ENCODE measurements at places on chromosomes 5 and 9.

GRCh38 chr5:65978251-65978650 lies 51.9 kb downstream of the ERBIN start:
- DNase-seq, result no peak

DNA sequence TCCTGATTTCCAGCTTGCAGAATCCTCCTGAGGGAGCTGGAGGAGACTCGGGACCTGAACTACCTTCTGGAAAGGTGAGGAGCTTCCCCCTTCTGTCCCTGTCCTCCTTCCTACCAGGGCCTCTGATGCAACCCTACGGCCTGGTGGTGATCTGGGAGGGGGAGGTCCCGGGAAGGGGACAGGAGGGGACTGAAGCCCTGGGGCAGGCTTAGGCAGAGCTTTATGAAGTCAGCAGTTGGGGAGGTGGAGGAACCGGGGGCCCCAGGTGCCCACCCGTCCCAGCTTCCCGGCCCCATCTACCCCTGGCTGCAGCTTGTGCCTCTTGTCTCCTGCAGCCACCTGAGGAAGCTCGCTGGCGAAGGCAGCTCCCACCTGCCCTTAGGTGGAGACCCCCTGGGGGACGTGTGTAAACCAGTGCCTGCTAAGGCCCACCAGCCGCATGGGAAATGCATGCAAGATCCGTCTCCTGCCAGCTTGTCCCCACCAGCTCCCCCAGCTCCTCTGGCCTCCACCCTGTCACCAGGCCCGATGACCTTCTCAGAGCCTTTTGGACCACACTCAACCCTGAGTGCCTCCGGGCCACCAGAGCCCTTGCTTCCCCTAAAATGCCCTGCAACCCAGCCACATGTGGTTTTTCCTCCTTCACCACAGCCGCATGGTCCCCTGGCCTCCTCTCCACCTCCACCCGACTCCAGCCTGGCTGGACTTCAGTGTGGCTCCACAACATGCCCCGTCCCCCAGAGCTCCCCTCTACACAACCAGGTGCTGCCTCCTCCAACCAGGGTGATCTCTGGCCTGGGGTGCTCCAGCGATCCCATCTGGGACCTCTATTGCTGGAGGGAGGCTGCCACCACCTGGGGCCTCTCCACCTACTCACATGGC lies 2.1 kb downstream of the SPATA31E1 start:
- no peak for DNase-seq

GRCh38 chr9:133125941-133126696 lies 5.1 kb upstream of the RALGDS start:
- no peak for DNase-seq

GRCh38 chr9:7185612-7186011 lies 427.8 kb downstream of the KDM4C start:
- peak; percentile 92 for DNase-seq

DNA sequence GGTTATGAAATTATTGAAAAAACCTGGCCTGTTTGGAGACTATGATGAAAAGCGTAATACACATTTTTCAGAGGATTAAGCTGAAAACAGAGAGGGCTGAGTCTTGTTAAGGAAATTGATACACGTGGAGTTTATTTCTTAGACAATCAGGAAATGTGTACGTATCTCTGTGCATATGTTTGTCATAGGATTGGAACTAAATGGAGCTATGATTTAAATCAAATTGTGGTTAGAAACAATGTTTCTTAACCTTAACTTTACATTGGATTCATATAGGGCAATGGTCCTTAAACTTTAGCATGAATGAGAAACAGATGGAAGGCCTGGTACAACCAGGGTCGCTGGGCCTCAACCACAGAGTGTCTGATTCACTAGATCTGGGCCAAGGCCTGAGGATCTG lies 451.6 kb downstream of the CDH18 start:
- DNase-seq, result no peak

- DNase-seq, result no peak
These were observed 187.7 kb downstream of the CACNA1B start for GRCh38 chr9:138065287-138065686.

- DNase-seq, result no peak
These were observed 30.0 kb upstream of the RECK start for GRCh38 chr9:36006549-36007315.

DNA sequence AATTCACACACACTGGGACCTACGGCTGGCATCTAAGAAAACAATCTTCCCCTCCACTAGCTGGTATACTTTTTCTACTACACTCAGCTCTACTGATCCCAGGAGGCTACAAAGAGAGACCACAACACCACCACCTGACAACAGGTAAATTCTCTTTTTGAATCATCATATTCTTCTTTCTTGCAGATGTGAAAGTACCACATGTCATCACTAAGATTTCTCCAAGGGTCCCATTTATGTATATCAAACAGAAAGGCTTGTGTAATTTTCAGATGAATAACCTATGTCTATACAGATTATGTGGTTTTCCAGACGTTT lies 25.1 kb downstream of the PUM3 start:
- DNase-seq, result no peak

DNA sequence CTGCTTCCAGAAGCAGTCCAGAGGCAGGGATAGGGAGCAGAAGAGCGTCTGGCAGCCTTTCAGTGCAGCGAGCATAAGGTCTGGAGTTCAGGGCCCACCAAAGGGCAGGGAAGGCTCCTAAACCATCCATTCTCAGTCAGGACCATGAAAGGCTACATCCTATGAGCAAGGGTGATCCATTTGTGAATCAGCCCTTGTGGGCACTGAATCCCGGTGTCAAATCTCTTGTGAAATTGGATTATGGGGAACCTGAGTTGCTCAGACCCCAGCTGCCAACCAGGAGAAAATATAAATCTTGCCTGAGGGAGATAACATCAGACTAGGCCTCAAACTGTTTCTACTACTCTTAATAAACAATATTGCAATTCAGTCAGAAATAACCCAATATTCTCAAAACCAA lies 204.4 kb downstream of the SYK start:
- DNase-seq, result peak; percentile 44

DNA sequence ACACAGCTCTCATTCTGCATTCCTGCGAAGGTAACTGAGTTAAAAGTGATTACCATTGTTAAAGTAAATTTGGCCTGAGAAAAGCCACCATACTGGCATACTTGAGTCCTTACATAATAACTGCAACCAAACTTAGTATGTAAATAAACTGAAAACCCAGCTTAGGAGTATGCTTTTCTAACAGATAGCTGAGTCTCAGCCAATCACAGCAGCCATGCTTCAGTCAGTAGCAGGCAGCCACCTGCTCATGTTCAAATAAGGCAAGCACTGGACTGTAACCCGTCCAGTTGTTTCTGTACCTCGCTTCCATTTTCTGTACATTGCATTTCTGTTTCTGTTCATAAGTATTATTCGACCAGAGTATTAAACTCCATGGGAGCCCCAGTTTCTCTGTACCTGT lies 58.6 kb downstream of the GCNT4 start:
- no peak for DNase-seq

- no peak for DNase-seq
These were observed 404.1 kb downstream of the PTPRD start for GRCh38 chr9:10208691-10209069.

DNA sequence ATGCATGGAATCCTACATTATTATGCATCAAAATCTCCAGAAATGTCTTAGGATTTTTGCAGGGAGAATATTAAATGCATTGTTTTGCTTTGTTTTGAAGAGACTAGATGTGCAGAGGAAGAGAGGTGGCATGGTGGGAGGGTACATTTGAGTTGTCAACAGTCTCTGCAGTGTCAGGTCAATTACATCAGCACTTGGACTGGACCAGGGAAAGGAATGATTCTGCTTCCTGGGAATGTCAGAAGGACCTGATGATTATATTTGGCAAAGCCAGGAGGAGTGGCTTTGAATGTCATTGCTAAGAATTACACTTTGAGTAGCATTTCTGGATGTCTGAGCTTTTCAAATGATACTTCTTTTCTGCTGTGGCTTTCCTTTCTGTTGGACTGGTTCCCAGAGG lies 17.5 kb upstream of the TMEFF1 start:
- DNase-seq, result no peak

DNA sequence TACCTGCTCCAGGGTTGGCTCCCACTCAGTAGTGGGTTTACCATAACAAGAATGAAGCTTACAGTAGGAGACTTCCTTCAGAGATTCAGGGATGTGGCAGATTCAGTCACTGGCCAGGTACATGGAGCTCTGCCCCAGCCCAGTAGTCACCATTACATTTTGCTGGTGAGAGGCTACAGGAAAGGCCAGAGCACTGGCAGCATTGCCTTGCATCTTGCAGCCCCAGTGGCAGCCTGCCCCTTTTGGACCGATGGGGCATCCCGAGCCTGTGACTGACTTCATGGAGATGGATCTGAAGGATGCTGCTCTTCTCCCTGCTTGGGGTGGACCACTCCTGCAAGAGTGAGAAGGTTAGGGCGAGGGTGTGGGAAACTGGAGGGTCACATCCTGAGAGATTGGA lies 16.8 kb downstream of the TAS2R1 start:
- DNase-seq, result no peak

DNA sequence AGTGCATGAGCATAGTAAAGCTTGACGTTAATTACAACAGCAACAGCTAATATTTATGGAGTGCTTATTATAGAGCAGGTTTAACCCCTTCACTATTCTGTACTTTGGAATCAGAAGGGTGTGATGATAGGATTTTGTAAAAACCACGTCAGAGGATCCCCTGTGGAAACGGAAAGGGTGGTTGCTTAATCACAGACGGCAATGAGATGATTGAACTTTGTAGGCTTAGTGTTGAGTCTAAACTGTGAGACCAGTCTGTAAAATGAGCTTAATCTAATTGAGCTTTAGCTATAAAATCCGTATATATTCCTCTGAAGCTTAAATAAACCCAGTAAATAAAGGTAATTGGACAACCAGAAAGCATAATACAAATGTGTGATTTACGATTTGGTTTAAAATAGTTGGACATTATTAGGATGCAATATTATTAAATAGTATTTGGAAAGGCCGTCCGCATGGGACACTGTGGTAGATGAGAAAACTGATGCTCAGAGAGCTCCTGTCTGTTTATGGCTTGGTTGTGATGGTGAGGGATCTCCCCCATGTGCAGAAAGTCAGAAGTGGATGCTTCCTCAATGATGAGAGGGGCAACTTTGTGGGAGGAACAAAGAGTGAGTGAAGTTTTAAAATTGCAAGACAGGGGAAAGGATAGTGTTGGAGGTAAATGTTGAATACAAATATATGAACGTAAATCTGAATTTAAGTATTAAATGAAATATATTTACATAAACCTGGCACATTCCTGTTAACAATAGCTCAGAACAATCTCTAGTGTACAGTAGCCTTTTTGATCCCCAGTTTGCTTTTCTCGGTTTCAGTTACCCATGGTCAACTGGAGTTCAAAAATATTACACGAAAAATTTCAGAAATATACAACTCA lies 23.4 kb upstream of the SCGB3A2 start:
- no peak for DNase-seq

DNA sequence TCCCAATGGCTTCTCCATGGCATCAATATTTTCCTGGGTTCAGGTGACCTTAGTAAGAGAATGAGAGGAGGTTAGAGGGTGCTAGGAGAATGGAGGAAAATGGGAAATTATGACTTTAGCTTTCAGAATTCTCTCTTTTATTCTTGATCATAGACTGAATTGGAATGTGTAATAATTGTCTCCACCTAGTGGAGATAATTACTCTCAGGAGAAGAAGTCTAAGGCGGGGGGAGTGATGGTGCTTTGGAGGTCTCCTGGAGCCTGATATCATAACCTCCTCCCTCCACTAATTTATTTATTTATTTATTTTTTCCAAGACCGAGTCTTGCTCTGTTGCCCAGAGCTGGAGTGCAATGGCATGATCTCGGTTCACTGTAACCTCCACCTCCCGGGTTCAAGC lies 221.3 kb downstream of the GRIA1 start:
- peak; percentile 15 for DNase-seq

- DNase-seq, result no peak
These were observed 179.8 kb downstream of the ENC1 start for GRCh38 chr5:74460694-74461093.

DNA sequence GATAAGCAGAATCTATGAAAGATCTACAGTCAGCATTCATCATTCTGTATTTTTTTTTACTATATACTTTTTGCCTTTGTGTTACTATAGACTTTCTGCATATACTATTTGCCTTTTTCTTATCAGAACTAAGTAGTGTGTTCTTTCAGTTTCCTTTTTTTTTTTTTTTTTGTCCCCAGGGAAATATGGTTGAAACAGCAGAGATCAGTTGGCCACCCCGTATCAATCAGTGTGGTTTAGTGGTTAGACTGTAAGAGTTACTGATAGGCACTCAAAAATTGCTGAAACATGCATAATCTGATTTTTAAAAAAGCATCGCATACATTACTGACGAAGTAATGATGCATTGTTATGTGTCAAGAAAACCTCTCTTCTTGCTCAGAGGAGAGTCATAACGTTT lies 990.8 kb upstream of the EDIL3 start:
- DNase-seq, result no peak

GRCh38 chr5:16580382-16580781 lies 36.4 kb downstream of the RETREG1 start:
- DNase-seq, result no peak

- DNase-seq, result no peak
These were observed 127.2 kb downstream of the MACIR start for GRCh38 chr5:103385722-103386121.

DNA sequence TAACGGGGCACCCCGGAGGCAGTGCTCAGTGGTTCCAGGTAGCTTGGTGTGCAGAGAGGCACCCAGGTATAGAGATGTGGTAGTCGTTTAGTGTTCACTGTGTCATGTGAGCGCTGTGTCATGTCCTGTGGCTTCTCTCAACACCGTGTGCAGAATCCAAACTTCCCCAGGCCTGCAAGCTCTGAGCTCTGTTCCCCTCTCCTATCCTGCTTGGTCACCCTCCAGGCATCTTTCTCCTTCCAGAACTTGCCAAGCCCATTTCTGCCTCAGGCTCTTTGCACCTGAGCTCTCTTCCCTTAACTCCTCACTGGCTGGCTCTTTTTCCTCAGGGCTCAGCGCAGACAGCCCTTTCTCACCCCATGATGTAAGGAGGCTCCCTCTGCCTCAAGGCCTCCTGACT lies 64.8 kb downstream of the CARTPT start:
- no peak for DNase-seq

DNA sequence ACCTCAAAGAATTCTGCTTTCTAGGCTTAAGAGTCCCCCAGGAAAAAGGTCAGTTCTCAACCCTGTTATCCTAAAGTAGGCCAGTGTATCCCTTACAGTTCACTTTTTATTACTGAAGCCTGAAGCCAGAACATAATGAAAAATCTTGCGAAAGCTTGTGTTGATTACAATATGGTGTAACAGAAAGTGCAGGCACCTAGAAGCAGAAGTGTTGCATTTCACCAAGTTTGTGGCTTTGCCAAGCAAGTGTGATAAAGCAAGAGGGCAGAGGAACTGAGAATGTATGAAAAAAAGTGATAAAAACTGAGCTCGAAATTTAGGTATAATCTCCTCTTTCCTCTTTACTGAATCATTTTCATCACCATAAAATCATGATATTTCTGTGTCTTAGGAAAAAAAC lies 26.2 kb downstream of the AGTPBP1 start:
- DNase-seq, result no peak

GRCh38 chr9:83280268-83280667 lies 217.3 kb upstream of the RASEF start:
- peak; percentile 69 for DNase-seq
